ENCODE measurements at places on chromosomes 5 and 9.

- no peak for DNase-seq
Observed at GRCh38 chr9:126703866-126704156, 90.1 kb downstream of the LMX1B start.

DNA sequence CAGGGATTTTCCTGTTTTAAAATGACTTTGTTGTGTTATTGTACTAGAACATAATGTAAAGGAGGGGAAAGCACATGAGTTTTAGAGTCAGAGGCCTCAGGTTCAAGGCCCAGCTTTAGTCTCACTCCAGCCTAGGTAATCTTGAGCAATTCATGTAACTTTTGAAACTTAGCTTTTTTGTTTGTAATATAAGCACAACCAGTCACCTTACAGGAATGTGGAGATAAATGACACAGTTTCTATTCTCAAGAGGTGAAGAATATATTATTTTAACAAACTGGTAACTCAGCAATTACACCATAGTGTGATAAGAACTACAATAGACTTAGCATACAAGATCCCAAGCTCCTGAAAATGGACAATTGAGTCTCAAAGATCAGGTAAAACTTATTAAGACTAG lies 51.2 kb downstream of the ADAMTS19 start:
- no peak for DNase-seq

- no peak for DNase-seq
Observed at GRCh38 chr5:118520771-118521415, 467.5 kb downstream of the DTWD2 start.

GRCh38 chr5:140202610-140203009 lies 27.6 kb downstream of the CYSTM1 start:
- no peak for DNase-seq

GRCh38 chr5:51380603-51381207 lies 2.5 kb upstream of the ISL1 start:
- DNase-seq, result no peak

DNA sequence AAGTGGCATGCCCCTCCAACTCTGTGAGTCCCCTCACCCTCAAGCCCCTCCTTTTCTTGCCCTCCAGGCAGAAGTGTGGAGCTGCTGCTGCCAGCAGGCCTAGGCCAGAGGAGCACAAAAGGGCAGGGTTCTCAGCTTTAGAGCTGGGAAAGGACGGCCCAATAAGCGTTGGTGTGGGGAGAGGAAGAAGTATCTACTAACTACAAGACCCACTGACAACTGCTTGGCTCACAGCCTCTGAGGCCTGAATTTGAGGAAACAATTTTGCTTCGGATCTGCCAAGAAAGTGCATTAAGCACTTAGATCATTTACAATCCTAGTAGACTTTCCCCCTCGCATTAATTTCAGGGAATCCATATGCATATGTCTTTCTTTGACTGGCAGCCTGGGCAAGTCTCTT lies 179.4 kb downstream of the SNX18 start:
- DNase-seq, result no peak

GRCh38 chr5:173855162-173855994 lies 32.8 kb upstream of the CPEB4 start:
- DNase-seq, result no peak

DNA sequence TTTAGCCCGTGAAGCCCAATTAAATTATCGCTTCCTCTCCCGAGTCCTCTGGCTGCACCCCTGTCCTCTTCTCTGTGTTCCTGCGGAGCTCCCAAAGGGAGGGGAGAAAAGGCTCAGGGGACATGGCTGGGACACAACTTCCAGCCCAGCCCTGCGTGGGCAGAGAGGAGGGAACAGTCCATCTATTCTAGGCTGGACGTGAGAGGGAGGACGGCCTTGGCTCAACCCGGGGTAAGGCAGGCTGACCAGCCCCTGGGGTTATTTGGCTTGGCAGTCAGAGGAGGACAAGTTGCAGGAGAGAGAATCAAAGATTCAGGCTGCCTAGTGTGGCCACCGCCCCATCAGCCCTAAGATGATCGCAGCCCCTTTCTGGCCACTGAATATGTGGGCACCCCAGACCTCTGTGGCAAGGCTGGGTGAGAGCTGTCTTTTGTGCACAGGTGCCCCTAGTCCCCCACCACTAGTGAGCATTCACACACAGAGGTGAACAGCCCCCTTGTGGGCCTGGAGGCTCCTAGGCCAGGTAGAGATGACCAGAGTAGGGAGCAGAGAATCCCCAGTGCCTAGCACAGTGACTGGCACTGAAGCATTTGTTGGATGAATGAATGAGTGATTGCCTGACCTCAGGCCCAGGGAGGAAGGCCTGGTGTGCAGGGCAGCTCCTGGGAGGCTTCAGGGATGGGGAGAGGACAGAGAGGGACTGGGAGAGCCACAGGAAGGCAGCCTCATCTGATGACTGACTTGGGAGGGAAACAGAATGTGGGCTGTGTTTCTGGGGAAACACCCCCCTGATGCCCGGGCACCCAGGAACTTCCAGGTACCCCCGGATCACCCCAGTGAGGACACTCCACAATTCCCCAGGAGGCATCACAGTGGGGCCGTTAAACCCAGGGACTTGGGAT lies 133.9 kb downstream of the C9orf50 start:
- DNase-seq, result no peak

- no peak for DNase-seq
Observed at GRCh38 chr5:5612096-5612495, 189.6 kb downstream of the ICE1 start.

- DNase-seq, result no peak
Observed at GRCh38 chr5:32465076-32465475, 20.5 kb upstream of the ZFR start.

DNA sequence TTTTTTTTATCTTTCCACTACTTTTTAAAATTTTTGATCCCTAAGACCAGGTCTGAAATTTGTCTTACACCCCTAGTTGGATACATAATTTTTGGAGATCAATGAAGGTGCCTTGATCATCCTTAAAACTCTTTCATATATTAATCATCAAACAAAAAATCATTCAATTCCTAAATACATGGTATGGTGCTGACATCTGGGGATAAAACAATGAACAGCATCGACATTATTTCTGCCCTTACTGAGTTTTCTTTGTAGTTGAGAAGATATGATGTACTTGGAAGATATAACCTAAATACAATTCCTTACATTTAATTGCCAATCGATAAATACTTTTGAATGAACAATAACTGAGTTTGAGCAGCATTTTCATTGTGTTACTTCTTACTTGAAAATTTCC lies 18.3 kb downstream of the SPINK9 start:
- DNase-seq, result no peak

GRCh38 chr5:68196876-68197275 lies 18.7 kb upstream of the PIK3R1 start:
- DNase-seq, result no peak

- no peak for DNase-seq
Observed at GRCh38 chr9:108456903-108457302, 398.9 kb downstream of the ACTL7B start.

- no peak for DNase-seq
Observed at GRCh38 chr5:32233696-32234447, 59.8 kb upstream of the GOLPH3 start.

- no peak for DNase-seq
Observed at GRCh38 chr5:93512799-93513198, 68.2 kb downstream of the NR2F1-AS1 start.

- DNase-seq, result no peak
Observed at GRCh38 chr5:129971714-129972113, 67.4 kb downstream of the CHSY3 start.

GRCh38 chr5:17445185-17445584 lies 52.8 kb upstream of the TAF11L2 start:
- DNase-seq, result no peak

DNA sequence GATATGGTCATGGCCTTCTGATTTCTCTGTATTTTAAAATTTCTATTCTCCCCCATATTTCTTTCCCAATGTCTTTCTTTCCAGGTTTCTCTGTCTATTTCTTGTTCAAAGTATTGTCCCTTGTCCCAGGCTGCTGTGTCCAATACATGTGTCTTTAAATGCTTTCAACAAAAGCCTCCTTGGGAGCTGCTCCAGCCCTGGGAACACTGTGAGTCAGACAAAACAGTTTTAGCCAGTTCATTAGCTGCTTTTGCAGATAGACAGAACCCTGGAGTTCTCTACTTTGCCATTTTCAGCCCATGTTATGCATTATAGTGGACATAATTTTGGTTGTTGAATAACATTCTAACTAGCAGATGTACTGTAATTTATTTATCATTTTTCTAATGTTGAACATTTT lies 20.5 kb upstream of the JAK2 start:
- no peak for DNase-seq

DNA sequence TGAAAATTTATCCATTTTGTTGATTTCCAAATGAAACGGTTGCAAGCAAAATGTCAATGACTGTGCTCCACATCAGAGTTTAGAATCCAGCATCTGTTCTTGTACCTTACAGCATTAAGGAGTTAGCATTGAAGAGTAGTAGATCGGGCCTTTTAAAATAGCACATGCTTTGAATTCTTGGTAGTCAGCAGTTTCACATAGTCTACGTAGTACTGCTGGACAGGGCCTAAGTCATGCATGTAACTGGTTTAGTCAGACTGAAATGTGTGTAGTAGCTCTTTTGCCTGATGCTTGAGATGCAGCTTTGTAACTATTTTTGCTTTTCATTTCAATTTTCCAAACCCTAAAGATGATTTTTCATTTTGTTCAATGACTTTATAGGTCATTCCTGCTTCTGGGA lies 19.8 kb downstream of the LECT2 start:
- DNase-seq, result no peak

GRCh38 chr5:35117967-35118366 lies 70.2 kb upstream of the AGXT2 start:
- no peak for DNase-seq

GRCh38 chr5:73831066-73831465 lies 205.1 kb downstream of the ARHGEF28 start:
- no peak for DNase-seq

DNA sequence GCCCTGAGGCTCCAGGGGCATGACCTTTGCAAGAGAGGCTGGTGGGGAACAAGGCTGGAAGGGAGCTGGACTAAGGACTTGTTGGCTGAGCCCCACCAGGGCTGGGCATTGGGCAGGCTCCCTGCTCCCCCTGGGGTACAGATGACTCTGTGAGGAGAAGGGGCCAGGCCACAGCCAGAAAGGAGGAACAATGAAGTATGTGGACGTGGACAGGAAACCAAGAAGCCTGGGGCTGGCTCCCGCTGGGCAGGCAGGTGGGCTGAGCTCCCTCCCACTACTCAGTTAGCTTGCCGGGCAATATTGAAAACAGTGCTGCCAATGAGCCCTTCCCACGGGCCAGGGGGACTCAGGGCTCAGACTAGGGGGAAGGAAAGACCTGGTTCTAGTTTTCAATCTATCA lies 66.1 kb upstream of the SPTLC1 start:
- no peak for DNase-seq

DNA sequence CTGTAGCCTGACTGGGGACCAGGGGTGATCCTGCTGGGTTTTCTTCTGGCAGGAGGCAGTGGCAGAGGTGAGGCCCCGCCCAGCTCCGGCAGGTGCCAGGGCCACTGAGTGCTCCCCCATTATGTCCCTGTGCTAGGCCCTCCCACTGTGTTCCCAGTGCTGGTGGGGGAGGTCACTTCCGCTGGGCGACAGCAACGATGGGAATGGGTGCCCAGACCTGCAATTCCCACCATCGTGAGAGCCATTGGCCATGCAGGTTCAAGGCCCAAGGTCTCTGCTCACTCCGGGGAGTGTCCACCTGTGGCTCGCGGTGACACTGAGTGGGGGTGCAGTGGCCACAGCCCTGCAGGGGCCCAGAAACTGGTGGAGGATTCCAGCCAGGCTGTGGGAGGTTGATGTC lies 98.6 kb downstream of the RXRA start:
- DNase-seq, result no peak

- DNase-seq, result no peak
Observed at GRCh38 chr9:22416692-22417060, 29.9 kb upstream of the DMRTA1 start.

GRCh38 chr9:34884747-34885189 lies 73.3 kb upstream of the PHF24 start:
- no peak for DNase-seq

DNA sequence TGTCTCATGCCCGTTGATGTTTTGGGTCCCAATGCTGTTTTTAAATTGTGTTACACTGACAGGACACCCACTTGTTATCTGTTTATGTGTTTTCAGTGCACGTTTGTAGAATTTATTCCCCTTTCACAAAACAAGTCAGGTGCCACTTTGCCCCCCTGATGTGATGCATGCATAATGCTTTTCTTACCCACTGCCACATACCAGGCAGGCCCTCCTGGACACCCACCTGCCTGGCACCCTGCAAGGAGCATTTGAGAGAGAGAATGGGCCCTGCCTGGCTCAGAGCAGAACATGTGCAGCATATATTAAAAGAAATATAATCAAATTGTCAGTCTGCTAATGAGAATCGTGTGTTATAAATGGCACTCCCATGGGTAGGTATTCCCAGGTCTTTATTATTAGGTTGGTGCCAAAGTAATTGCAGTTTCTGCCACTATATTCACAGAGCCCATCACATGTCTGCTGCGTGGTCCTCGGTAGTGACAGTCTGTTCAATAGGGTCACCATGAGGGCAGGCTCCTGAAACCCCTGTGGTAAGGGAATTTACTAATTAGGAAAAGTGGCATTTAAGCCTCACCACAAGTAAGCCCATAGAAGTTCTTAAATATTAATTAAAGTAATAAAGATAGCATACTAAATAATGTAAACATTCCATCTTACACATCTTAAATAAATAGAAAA lies 52.2 kb upstream of the CKMT2 start:
- no peak for DNase-seq

- no peak for DNase-seq
Observed at GRCh38 chr5:57509501-57510260, 27.1 kb upstream of the ACTBL2 start.

DNA sequence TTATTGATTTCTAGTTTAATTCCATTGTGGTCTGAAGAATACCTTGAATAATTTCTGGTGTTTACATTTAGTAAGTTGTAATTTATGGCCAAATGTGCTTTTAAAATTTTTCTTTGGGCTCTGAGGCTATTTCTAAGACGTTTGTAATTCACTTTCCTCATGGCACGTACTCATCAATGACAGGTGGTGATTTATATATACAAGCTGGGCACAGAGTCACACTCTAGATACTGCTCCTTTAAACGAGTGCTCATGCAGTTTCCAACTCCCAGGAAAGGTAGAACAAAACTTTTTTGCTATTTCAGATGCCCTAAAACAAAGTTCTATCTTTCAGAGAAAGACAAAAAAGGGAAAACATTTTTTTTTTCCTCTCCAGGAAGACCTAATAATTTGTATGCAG lies 146.9 kb downstream of the AUH start:
- DNase-seq, result no peak

GRCh38 chr5:1760656-1761452 lies 38.8 kb downstream of the MRPL36 start:
- DNase-seq, result no peak

DNA sequence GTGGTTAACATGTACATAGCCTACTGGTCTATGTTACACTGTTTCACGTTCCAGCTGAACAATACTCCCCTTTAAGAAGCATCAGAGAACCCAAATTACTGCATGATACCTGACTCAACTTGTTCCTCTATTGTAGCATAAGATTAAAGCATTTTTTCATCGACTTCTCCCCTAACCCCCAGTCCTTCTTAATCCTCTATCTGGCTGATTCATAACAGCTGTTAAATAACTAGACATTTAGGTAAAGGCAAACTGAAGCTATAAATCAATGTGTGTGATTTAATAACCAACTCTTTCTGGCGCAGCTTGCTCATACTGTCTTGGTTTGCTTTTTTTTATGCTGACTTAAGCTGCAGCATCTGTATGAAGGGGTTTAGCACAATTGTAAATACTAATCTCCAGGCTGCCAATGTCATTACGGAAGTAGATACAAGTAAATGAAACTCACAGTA lies 94.2 kb upstream of the MTAP start:
- no peak for DNase-seq

GRCh38 chr5:73853091-73853490 lies 227.1 kb downstream of the ARHGEF28 start:
- no peak for DNase-seq

- DNase-seq, result no peak
Observed at GRCh38 chr9:103734471-103734870, 359.6 kb upstream of the SMC2 start.

All from GF-D8 (cell line).